ENCODE measurements at places on chromosomes 11 and 22.
A peak's percentile ranks its signal among the peaks of the same experiment; 100 is the strongest.

GRCh38 chr11:69245491-69246345 is 48.2 kb upstream of the MYEOV start:
- DNase-seq: no peak

DNA sequence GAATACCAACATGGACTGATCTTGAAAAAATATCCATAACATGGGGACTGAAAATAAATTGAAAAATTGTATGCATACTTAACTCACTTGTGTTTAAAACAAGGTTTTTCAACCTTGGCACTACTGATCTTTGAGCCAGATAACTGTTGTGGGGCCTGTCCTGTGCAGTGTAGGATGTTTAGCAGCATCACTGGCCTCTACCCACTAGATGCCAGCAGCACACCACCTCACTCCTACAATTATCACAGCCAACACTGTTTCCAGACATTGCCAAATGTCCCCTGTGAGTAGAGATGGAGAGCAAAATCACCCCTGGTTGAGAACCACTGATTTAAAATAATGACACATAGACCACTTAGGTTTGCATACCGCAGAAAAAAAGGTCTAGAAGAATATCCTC is 45.0 kb upstream of the SLC1A2 start:
- DNase-seq: no peak

DNA sequence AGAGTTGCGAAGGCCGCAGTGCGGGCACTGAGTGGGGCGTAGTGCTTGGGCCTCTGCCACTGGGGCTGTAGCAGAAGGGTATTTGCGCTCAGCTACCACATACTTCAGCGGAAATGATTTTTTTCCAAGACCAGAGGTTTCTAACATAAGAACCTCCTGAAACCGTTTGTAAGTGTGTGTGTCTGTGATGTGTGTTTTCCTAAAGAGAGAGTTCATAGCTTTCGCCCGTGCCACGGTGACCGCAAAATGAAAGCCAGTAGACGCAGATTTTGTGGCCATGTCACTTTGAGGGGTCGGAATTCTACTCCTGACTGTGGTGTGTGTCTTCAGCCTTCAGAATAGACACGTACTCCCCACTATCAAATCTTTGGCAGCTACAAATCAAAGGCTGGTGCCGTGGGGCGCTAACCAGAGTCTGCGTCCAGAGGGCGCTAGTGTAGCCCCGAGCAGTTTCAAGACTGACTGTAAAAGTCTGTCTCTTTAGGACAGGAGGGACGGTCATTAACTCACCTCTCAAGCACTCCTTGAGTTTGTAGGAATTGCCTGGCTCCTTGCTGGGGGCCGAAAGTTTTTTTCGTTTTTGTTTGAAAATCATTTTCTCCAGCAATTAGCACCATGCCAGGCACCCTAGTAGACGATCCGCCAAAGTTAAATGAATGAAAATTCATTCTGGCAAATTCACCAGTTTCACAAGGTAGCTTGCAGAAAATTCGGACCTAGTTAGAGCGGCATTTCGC is 2.5 kb upstream of the CALCA start:
- no peak for DNase-seq

DNA sequence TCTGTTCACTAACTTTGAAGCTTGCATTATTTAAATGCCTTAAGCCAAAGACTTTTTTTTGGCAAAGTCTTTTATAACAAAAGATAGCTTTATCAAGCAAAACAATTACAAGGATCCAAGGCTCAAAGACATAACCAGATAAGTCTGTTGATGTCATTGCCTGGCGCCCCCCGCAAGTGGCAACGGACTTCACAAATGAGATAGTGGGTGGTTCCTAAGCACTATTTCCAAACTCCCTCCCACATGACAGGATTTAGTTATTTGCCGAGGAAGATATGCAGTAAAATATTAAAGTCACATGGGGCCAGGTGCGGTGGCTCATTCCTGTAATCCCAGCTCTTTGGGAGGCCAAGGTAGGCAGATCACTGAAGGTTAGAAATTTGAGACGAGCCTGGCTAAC is 194.2 kb upstream of the DDI1 start:
- DNase-seq: no peak

GRCh38 chr22:46519377-46519776 is 18.0 kb downstream of the CELSR1 start:
- no peak for DNase-seq

DNA sequence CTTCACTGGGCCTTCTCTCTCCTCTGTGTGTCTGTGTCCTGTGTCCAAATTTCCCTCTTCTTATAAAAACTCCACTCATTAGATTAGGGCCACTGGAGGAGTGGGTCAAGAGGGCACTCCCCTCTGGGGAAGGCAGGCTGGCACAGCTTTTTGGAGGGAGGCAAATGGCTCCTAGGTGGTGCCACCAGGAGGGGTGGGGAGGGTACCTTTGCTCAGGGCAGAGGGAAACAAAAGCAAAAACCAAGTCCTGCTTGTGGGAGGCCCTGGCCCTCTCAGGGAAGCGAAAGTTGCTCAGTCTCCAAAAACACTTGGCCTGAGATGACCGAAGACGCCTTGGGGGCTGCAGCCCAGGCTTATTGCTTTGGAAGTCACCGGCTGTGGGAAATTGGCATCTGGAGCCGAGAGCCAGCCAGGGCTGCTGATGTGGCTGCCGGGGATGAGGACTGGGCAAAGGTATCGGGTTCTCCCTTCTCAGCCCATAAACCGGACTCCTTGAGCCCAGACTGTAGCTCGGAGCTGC is 48.2 kb upstream of the ANO1 start:
- DNase-seq: no peak

DNA sequence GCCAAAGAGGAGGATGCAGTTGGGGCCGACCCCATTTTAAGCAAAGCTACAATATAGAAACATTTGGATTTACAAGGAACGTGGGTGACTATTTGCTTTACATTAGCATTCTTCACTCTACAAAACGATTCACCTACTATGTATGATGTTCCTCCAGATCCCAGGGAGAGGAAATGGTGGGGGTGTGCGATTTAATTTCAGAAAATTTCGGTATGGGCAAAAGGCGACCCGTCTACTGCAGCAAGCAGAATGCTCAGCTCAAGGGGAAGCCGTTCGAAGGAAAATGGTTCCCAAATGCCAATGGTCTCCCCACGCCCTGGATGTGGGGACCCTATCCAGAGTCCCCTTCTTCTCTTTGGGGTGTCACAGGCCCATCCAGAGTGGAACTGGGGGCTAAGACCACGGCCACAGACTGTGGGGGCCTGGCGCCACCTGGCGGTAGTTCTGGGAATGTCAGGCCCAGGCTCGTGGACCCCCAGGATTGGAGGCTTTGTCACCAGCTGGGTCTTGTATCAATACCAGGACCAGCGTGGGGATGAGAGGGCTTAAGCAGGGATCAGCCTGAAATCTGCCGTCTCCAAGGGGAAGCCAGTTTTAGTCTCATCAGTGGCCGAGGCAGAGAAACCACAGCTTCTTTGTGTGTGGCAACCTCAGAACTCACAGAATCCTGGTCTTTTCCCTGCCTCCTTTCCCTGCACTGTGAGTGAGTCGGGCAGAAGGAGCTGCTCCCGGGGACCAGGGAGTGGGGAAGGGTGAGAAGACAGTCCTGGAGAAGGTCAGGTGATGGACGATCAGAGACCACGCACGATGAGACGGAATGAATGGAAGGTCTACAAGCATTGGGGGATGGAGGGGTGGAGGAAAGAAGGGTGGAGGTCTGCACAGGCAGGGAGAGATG is 8.4 kb downstream of the LRRC10B start:
- DNase-seq: no peak

- no peak for DNase-seq
Observed at GRCh38 chr11:124482362-124483147, 37.1 kb upstream of the OR8B8 start.

DNA sequence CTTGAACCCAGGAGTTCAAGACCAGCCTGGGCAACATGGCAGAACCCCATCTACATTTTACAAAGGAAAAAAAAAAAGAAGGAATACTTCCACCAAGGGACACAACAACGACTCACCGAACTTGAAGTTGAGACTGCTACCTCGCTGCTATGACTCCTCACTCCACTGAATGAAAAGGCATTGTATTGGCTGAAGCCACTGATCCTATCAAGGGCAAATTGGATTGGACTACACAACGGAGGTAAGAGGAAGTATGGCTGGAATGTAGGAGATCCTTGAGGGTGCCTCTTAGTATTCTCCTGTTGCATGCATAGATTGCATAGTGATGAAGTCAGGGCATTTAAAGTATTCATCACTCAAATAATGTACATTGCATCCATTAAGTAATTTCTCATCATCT is 97.9 kb downstream of the CWF19L2 start:
- DNase-seq: no peak

DNA sequence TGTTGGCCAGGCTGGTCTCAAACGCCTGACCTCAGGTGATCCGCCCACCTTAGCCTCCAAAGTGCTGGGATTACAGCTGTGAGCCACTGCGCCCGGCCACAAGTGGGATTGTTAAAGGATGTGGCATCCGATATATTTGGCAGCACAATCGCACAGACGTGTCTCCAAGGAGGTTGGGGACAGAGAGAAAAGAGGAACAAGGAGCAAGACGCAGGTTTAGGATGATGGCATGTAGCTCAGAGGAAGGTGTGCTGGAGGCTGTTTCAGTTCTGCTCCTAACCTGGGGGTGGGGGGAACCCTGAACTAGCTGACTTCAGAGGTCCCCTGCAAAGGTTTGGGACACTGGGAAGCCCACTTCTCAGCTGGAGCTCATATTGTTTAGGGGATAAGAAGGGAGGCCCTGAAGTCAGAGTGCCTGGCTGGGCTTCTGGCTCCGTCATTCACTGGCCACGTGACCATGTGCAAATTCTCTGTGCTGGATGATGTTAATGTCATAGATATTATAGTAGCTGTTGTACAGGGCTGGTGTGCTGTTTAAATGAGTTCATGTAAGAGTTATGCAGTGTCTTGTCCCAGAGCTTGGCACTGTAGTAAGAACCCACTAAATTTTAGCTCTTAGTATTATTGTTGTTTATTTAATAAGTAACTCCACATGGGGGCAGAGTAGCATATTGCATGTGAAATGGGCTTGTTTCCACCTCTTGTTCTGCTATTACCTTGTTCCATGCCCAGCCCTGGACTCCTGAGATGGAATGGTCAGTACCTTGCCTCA is 129.7 kb downstream of the ST3GAL4 start:
- DNase-seq: peak; percentile 47

DNA sequence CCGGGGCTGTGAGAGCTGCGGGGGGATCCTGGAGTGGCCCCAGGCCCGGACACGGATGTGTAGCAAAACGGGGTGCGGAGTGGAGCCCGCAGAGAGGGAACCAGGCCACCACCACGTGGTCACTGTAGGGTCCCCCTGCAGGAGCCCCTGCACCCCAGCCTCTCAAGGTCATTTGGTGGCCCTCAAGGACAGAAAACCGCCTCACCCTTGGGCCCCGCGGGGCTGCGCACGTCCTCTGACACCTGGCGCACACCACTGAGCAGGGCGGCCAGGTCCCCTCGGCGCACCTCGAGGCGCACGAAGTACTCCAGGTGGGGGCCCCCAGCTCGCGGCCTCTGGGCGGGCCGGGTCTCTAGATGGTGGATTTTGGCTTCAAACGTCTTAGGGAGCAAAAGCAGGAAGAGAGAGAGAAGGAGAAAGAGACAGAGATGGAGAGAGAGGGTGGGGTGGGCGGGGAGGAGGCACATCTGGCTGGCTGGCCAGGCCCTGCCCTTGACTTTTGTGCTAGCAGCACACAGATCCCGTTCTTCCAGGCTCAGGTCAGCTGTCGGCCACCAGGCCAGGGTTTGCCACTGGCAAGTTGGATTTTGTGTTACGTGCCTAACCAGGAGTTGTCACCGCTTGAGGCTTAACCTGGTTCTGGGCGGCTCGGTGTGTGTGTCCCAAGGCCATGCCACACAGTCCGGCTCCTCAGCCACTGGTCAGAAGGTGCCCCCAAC is 3.2 kb downstream of the TH start:
- no peak for DNase-seq

DNA sequence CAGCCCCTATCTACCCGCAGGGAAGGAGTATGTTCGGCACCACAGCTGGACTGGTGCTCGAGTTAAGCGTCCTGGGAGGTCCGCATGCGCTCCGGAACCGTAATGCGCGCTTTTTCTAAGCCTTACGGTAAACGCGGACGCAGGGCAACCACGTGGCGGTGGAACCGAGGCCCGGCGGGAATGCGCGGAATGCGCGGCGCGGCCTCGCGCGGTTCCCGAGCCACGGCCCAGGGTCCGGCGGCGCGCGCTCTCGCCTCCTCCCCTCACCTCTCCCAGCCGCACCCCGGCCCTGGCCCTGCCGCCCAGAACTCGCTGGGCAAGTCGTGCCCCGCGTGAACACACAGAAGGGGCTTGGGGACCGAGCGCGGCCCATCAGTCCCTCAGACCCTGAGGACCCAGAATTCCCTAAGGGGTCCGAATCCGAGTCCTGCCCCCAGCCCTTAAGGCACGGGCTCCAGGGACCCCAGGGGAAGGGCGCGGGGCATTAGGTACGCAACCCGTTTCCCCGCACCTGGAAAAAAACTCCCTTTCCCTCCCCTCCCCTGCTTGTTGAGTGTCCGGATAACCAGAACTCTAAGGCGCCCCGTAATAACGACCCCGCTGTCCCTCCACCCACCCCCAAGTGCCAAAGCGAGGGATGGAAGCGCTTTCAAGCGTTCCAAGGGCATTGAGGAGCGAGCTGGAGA is 4.3 kb upstream of the CCND1 start:
- DNase-seq: no peak

DNA sequence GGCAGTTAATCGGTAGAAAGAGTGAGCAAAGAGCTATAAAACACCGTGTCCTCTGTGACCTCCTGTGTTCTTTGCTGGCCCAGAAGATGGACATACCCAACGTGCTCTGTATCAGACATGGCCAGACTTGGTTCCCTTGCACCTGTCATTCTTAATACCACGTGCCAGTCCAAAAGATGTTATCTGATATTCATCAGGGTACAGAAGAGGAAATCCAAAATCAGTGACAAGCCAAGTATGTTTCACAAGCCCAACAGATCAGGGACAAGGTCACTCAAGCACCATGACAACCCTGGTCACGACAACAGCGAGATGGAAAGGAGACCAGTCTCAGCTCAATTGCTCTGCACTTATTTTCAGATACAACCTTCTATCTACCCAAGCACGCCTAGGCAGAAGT is 3.4 kb downstream of the LRP4 start:
- DNase-seq: no peak

DNA sequence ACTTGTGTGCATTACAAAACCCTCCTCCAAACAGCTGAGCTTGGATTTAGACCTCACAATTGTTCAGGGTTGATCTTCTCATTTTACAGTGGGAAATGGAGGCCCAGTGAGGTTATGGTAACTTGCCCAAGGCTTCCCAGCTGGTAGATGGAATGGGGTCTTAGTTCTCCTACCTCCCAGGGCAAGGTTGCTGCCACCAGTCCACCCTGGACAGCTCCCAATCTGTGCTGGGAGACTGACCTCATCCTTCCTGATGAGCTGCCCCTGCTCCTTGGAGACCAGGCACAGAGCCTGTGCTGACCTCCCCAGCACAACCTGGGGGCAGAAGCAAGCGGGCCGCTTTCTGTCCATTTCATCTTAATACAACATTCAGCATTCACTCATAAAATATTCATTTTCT is 190.7 kb downstream of the ST3GAL4 start:
- DNase-seq: no peak

All from AG04449 (cell line).